ENCODE measurements at places on chromosomes 16 and 17.

DNA sequence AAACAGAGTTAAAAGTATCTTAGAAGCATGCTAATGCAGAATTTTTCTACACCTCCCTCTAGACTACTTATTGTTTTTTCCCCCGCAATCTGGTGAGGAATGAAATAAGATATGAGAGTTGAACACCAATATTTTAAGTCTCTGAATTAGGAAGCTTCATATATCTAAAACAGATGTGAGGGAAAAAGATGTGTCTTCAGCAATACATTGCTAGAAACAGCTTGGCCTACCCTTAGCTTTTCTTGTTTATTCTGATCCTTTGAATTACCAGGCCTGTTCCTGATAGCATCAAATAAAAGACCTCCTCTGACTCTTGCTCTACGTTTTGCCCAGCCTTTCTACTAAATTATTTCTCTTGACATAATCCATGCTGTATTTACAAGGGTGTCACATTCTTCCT lies 221.8 kb downstream of the CDH11 start:
- no peak for DNase-seq

DNA sequence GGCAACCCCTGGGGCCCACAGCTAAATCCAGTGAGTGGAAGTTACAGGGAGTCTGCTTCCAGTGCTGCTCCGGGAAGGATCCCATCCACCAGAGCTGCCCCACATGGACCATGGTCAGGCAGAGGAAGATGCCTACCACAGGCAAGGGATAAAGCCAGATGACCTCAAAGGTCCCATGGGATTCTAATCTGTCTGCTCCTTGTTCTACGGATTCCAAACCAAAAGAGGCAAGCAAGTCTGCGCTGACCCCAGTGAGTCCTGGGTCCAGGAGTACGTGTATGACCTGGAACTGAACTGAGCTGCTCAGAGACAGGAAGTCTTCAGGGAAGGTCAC lies 1.4 kb downstream of the CCL4L2 start:
- DNase-seq = no peak

- DNase-seq = no peak
These were observed 32.3 kb downstream of the GRB7 start for GRCh38 chr17:39769974-39770587.

DNA sequence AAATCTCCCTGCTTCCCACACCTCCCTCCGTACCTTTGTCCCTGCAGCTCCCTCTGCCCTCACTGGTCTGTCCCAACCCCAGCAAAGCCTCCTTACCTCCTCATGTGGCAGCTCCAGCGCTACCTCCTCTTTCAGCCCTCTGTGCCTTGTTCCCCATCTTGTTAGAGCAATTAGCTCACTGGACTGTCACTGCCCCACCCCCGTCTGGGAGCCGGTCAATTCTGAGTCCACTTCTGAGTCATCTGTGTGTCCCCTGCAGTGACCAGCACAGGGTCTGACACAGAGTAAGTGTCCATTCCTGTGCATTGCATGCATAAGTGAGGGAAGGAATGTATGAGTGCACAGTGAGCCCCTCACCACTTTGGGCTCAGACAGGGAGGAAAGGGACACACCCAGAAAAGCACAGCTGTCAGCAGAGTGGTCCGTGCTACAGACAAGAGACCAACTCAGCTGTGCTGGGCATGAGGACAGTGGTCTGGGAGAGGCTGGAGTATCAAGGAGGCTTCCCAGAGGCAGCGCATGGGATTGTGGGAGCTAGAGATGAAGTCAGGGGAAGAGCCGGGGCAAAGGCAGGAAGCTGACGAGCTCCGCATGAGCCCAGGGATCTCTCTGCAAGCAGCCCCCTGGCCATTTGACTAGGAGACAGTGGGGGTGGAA lies 45.9 kb downstream of the PITPNM3 start:
- no peak for DNase-seq

DNA sequence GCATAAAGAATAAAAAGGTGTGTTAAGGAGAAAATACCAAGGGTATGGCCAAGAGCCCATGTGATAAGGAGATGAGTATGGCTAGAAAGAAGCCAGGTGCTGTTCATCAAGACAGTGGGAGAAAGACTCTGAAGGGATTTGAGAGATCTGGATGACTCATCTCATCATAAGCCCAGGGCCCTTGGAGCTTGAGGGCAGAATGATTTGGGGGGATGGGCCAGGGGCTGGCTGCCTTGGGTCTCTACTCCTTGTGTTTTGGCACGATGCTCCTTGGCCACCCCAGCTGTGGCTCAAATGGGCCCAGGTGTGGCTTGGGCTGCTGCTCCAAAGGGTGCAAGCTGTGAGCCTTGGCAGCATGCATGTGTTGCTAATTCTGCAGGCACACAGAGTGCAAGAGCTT lies 14.5 kb upstream of the TNFRSF13B start:
- no peak for DNase-seq

- no peak for DNase-seq
These were observed 15.9 kb upstream of the CYTH1 start for GRCh38 chr17:78797691-78798585.

DNA sequence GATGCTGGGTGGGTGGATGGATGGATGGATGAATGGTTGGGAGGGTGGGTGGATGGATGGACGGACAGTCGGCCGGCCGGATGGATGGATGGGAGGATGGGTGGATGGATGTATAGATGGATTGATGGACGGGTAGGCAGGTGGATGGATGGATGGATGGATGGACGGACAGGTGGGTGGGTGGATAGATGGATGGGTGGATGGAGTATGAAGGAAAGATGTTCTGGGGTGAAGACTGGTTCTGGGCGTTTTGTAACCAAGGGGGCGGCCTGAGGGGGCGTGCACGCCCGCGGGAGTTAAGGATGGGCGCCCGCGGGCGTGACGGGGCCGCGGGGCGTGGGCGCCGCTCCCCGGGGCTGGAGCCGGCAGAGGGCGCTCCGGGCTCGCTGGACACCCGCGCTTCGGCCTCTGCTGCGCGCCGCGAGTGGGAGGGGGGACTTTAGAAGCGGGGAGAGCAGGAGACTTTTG lies at the start of gene NECAB2:
TSS of gene NECAB2 (plus strand) at position 407 of the 468 bp plus-strand sequence. CDS start 405 bp downstream, outside the sequence.
- DNase-seq = no peak

- DNase-seq = no peak
These were observed 48.0 kb upstream of the CDYL2 start for GRCh38 chr16:80852261-80852872.

DNA sequence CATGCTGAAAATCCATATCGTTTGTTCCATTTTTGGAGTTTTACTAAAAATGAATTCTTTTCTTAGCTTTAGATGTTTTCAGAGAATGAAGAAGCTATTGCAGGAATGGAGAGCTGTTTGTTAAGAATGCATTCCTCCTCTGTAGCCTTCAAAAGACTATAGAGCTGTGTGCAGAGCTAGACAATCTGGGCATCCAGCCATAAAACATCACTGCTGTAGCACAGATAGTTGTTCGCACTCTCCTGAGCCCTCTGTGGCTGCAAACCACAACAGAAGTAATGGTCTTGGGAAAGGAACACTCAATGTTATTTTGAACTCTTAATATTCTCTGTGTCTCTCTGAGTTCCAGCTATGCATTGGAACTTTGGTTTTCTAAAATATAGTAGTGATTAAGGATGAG lies 4.9 kb downstream of the TNRC6C start:
- DNase-seq = no peak

DNA sequence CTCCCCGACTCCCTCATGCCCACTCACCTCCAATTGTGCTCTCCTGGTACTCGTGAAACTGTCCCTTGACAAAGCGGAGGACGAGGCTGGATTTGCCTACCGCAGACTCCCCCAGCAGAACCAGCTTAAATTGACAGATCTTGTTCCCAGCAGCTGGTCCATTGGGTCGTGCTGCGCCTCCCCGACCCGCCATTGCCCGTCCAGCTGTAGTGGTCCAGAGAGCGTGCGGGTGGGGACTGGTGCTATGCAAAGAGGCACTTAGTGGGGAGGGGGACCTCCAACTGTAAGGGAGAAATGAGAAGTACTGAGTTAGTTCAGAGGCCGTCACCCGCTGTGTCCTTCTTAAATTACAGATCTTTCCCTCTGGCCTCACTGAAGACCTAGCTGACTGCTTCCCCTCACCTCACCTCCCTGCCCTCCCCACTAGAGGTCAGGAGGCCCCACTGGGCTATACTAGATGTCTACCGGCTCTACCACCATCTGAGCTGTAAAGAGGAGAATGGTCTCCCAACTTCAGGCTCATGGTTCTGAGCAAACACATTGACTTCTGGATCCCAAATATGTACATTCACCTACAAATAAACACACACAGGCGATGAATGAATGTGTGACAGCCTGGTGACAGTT lies 7.8 kb downstream of the HSPB9 start:
- no peak for DNase-seq

DNA sequence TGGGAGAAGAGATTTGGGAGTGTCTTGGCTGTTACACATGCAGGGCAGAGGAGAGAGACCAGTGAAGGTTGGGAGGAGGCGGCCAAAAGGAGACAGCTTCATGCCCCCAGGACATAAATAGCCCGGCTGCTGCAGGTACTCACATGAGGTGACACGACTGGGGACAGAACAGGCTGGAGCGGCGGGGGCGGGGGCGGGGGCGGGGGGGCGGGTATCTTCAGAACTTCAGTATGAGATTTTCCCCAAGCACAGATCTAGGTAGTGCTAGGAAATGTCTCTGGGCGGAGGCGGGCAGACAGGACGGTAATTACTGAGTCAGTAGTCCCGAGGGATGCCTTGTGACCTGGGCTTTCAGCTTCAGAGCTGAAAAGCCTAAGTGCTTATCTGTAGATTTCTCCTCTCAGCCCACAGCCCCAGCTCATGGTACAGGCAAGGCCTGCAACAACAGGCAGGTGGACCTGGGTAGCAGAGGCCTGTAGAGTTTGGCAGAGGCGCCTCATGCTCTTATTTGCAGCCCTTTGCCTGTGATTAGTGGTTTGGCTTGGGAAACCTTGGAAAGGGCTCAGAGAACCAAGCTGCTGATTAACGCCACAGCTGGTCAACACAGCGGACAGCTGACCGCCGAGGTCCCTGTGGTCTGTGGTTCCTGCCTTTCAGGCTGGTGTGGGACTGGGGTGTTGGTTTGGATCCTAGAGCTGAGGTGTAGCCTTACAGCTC lies 24.5 kb downstream of the UNK start:
- DNase-seq = no peak

GRCh38 chr16:50548125-50548908 lies at the start of gene NKD1:
Gene NKD1, plus strand, starts transcription at chr16:50548396. Its CDS starts 158 bp downstream, at chr16:50548554.
- no peak for DNase-seq

- no peak for DNase-seq
These were observed 109.1 kb downstream of the RGS9 start for GRCh38 chr17:65246252-65246651.

DNA sequence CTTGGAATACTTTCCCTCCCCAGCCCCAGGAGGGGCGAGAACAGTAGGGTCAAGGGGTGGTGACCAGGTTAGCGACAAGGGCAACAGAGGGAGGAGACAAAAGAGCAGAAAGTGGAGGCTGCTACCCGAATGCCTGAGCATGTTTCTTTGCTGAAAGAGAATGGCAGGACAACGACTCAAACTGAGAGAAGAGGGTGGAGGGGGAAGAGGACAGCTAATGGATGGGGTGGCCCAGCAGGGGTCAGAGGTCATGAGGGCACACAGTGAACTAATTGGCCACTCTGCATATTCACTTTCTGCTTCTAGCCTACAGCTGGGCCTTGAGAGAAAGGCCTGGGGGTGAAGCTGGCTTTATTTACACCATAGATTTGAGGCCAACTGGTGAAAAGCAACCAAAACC lies 19.1 kb upstream of the DDX52 start:
- DNase-seq = no peak

DNA sequence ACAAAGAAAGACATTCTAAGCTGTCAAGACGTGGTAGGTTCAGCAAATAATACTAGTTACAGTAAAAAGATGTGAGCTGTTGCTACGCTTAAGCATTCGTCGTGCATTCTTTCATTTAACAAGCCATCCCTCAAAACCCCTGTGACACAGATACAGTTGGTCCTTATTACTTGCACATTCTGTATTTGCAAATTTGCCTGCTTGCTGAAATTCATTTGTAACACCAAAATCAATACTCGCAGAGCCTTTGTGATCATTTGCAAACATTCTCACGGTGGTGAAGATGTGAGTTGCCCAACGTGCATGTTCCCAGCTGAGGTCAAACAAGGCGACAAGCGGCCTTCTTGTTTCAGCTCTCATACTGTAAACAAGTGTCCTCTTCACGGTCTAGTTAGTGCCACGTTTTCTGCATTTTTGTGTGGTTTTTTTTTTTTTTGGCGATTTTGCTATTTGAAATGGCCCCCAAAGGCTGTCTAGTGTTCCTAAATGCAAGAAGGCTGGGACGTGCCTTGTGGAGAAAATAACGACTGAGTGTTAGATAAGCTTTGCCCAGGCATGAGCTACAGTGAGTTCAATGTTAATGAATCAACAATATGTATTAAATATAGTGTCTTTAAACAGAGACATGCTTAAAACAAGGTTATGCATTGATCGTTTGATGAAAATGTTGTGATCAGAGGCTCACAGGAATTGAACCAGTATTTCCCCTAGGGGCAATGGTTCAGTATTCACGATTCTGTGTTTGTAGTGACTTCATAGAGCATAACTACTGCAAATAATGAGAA lies 84.1 kb downstream of the RAB11FIP4 start:
- DNase-seq = no peak

- DNase-seq = no peak
These were observed 247.7 kb downstream of the UTP18 start for GRCh38 chr17:51508048-51508447.

DNA sequence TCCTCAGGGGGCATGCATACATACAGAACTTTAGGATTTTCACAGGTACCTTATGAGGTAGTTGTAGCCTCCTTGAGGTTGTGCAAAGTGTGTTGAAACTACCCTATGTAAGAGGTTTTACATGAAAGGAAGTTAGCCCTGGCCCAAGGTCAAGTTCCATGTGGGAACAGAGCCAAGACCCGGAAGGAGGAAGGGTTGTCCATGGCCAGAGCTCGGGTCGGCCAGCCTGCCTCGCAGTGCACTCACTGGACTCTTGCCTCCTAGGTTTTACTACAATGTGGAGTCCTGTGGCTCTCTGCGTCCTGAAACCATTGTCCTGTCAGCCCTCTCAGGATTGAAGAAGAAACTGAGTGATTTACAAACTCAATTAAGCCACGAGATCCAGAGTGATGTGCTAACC lies 8.2 kb downstream of the POLR2C start:
- DNase-seq = no peak

DNA sequence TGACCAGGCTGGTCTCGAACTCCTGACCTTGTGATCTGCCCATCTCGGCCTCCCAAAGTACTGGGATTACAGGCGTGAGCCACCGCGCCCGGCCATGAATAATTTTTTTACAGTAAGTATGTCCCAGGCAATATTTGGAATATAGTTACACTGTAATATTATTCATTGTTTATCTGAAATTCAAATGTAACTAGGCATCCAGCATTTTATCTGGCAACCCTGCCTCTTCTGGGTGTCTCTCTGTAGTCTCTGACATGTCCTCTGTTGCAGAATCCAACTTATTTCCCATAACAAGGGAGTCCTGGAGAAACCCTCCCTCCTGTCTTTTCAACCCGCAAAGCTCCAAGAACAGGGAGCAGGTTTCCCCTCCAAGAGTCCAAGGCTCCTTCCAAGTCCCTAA lies 36.9 kb upstream of the MYH10 start:
- DNase-seq = no peak

DNA sequence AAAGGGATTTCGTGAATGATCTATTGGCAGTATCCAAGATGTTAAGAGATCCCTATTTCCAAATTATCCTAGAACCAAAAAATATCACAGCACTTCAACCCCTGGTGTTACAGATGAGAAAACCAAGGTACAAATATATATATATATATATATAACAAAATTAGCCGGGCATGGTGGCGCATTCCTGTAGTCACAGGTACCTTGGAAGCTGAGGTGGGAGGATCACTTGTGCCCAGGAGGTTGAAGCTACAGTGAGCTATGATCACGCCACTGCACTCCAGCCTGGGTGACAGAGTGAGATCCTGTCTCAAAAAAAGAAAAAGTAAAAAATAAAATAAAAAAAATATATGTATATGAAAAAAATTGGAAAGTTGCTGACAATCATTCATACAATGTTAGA lies 637 bp upstream of the CLN3 start:
- no peak for DNase-seq

- DNase-seq = no peak
These were observed 13.5 kb upstream of the ABAT start for GRCh38 chr16:8660841-8661301.

Data from NCI-H187 treated with DMSO at 0.1 percent for 48 hours (cell line).